Foreskin keratinocyte (primary cell): ENCODE measurements at places on chromosomes 2 and 18. TPM values are rescaled to one million over a fixed set of nuclear protein-coding genes. Genes with fewer than 3 reads are reported as not detected.

The CDH19 gene
- not detected in 2 replicates for total RNA-seq

The KIF5C gene
- total RNA-seq = 0.07 and 0.11 TPM in 2 replicates

The FTCDNL1 gene
- 1.1 and 1.4 TPM in 2 replicates for total RNA-seq

The UGT1A10 gene
- not detected in 2 replicates for total RNA-seq

The MAL gene
- total RNA-seq = not detected in 2 replicates

The ALLC gene
- total RNA-seq = not detected in 2 replicates

The KATNAL2 gene
- total RNA-seq = 0.95 and 1.3 TPM in 2 replicates

- no peak for DNase-seq
These were observed 892.1 kb upstream of the ACVR2A start for GRCh38 chr2:146952696-146953095.

- no peak for DNase-seq
These were observed 8.7 kb downstream of the TTC39C start for GRCh38 chr18:24023185-24023814.

DNA sequence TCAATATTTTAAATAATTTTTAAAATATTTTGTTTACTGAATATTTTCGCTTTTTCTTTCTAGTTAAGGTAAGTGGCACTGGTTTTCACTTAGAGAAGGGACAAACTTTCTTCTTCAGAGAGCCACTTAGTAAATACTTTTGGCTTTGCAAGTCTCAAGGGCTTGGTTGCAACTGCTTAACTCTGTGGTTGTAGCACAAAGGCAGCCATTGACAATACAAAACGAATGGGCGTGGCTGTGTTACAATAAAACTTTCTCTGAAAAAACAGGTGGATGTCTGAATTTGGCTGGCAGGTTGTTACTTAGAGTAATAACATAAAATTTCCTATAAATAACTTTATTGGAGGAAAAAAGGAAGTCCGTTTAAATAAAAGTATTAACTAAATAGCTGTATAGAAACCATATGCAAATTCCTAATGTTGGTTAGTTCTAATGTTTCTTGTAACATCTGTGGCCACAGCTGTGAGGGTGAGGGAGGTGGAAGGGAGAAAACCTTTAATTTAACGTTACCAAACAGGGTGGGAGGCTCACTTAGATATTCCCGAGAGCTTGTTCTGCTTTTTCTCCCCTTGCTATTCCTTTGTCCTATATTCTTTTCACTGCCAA, 62.4 kb upstream of the TNP1 start:
- DNase-seq = no peak

- DNase-seq = no peak
These were observed 113.5 kb downstream of the ESCO1 start for GRCh38 chr18:21486905-21487437.

GRCh38 chr2:108124736-108125495, 114.9 kb upstream of the SULT1C3 start:
- no peak for DNase-seq

GRCh38 chr2:133411857-133412256, 156.4 kb downstream of the NCKAP5 start:
- DNase-seq = no peak

DNA sequence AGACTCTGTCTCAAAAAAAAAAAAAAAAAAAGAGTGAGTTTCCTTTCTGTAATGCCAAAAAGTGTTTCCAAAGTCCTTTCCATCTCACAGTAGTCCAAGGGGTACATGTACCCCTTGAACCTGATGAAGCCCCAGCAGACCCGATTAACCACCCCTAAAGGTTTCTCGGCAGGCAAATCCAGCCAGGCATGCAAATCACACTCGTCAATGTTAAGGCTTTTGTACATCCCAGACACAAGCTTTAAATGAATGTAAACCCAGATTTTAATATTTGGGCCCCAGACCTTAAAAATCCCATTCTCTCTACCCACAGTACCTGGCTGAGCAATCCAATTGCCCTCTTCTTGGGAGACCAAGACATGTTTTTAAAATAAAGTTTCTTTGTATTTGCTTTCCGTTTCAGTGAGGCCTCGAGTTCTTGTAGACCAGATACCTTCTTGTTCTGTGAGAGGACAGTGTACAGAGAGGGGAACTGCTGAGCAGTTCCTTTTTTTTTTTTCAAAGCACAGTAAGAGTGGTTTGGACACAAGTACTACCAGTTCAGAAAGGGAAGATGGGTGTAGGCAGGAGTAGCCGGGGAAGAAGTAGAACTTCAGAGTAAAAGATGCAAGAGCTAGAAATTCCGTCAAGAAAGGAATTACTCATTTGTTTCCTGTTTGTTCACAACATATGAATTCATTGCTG, at the start of gene NLRC4:
Gene NLRC4 (minus strand): TSS at position 465 of the 684 bp plus-strand sequence. CDS start 8,111 bp downstream, outside the sequence.
- no peak for DNase-seq

GRCh38 chr2:173862612-173863217, 102.5 kb downstream of the SP3 start:
- DNase-seq = no peak

GRCh38 chr2:152443771-152444170, 108.8 kb downstream of the FMNL2 start:
- DNase-seq = no peak

- no peak for DNase-seq
These were observed 905.6 kb downstream of the TSN start for GRCh38 chr2:122660786-122661634.

DNA sequence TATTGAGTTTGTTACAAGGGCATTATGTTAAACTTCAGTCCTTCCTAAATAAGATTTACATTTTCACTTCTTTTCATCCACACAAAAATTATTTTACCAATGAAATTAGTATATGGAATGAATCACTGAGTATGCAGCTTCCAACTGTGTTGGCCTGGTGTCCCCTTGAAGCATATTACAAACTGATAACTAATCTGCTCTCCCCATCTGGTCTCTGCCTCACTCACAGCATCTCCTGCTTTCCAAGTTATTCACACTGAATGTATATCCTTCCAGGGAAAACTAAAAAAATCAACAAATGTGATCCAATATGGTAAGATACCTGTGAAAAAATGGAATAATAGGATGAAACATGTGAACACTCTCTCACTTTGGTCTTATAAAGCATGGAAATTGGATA, 90.0 kb upstream of the NYAP2 start:
- no peak for DNase-seq

DNA sequence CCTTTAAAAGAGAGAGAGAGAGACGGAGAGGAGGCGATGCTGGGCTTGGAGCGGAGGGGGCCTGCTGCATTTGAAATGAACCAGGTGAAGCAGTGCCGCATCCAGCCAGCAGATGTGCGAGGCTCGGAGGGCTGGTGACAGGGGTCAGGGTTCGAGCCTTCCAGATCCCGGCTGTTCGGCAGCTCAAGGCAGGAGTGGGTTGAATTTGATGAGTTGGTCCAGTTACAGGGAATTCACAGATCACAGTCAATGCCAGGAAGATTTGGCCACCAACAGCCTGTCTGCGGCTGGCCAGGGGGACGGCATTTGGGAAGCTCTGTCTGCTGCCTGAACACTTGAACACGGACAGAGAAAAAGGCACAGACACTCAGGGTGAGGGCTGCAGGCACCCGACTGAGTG, 48.6 kb downstream of the PTGR3 start:
- no peak for DNase-seq

DNA sequence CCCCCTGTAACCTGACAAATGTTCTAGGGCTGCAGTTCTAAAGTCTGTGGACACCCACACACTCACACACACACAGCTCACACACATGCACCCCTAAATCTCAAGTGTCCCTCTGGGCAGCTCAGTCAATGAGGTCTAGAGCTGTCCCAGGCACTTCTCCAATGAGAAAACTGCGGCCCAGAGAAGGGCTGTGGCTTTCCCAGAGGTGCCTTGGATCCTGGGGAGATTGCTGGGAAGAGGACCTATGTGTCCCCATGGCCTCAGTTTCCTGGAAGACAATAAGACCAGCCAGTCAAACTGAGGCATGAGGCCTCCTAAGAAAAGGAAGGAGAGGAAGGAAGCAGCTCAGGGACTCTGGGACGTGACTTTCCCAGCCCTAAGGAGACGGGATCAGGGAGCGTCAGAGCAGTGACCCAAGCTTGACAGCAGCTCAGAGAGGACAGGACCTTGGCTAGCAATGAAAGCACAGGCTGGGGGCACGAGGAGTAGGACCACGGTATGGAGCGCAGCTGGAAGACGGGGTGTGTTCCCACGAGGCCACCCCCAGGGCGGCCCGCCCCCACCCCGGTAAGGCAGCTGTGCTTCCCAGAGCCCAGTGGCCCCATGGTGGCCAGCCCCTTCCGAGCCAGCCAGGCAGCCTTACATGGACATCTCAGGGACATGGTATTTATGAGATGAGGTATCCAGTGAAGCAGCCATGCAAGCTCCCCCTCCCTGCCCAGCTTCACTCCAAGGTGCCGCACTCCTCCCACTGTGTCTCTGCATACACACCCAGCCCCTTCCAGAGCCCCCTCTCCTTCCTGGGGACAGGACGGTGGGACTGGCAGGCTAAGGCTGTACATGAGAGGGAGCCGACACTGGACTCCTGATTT, 46.0 kb downstream of the TNS1 start:
- DNase-seq = no peak

DNA sequence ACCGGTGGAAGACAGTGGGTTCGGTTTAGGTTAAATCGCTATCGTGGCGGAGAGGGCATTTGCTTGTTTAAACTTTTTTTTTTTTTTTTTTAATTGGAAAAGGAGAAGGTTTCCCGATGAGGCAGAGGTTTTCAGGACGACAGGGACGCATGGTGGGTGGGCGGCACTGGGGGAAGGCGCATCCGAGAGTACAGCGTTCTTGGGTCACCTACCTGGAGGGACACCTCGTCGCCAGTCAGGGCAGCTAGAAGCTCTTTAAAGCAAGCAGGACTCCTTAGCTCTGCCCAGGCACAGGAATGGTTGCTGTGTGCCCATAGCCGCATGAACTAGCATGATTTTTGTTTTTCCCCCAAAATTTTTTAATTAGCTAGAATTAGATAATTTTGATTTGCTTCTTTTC, 437 bp downstream of the LDLRAD4 start:
- no peak for DNase-seq

- no peak for DNase-seq
These were observed 21.7 kb upstream of the UGP2 start for GRCh38 chr2:63819765-63820717.
